ENCODE measurements at places on chromosomes 11 and 22.

- no peak for DNase-seq
These were observed 15.4 kb downstream of the CAPN5 start for GRCh38 chr11:77081976-77082836.

- DNase-seq, result no peak
These were observed 23.3 kb downstream of the KCNJ5 start for GRCh38 chr11:128914216-128915148.

DNA sequence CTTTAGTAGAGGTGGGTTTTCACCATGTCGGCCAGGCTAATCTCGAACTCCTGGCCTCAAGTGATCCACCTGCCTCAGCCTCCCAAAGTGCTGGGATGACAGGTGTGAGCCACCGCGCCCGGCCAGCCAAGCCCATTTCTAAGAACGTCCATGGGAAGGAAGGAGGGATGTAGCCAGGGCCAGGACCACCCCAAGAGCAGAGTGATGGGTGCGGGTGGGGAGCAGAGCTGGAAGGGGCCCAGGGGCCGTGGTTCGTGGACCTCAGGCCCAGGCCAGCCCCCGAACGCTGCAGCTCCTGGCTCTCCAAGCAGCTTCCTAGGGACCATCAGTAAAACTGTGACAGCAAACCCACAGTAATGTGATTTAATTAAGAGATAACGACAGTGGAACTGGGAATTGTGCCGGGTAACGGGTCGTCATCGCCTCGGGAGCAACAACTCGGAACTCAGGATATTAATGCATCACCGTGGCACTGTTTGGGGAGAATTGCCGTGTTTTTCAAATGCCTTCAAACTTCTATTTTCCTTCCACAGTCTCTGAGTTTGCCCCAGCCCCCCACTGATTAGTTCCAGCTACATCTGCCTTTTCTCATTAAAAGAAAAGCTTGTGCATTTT is 74.3 kb downstream of the BRD1 start:
- DNase-seq, result no peak

- DNase-seq, result no peak
These were observed 207.1 kb downstream of the CTTN start for GRCh38 chr11:70605468-70605815.

DNA sequence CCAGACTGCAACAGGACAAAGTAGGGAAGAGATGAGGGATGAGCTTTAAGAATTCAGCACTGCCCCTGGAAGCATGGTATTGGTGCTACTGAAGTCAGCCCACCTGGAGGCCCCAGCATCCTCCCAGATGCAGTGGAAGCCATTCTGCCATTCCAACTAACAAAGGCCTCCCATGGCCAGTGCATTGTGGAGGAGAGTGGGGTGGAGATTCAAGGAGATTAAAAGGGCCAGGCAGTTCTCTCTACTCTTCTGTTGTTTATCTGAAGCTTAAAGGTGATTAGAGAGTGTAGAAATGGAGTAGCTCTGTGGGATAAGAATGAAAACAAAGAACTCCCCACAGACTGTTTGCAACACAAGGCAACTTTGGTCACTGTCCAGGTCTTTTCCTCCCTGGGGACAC is 24.1 kb upstream of the TSKU start:
- no peak for DNase-seq

- no peak for DNase-seq
These were observed 853.6 kb downstream of the KCNA4 start for GRCh38 chr11:29163231-29163630.

DNA sequence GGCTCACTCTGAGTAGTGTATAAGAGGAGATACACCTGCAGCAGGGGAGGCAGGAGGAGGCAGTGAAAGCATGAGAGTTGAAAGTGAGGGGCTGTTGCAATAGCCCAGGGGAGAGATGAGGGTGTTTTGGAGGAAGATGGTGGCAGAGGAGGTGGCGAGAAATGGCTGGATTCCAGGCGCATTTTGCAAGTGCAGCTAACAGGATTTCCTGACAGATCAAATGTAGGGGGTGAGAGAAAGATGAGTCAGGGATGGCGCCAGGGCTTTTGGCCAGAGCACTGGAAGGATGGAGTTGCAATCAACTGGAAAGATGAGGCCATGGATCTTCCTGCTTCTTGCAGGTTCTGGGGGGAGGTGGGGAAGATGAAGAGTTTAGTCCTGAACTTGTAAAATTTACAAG is 16.8 kb upstream of the TSPAN18 start:
- DNase-seq, result no peak

DNA sequence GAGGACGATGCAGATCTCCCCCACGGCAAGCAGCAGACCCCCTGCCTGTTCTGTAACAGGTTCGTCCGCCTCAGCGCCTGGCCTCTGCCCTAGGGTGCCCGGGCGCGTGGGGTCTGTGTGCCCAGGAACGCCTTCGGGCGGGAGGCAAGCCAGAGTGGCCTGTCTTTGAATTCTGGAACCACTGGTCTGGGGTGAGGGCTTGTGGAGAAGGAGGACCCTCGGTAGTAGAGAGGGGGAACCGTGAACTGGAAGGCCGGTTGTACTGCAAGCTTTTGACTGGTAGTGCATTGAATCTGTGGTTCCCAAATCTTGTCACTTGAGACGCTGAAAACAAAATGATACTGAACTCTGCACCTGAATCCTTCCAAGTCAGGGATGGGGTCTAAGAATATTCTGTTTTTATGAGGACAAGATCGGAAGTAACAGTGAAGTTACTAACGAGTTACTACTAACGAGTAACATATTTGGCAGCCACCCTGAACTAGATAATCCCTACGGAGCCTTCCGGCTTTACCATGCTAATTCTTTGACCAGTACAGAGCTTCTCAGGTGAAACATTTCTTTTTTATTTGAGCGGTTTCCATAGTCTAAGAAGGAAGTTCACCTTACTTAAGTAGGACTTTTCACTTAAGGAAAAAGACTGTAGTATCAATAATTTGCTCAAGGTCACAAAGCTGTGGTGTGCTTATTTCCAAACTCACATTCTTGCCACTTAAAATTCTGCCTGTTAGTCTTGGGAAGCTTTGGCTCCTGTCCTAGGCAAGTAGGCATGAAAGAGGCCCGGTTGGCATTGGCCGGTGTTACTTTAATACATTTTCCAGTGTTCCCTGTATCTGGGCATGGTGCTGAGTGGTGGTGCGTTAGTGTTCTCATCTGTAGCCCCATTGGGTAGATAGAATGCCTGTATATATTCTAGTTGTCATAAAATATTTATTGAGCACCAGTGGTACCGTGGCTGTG is 860 bp downstream of the PRMT3 start:
- no peak for DNase-seq

GRCh38 chr11:113655771-113656170 is 50.3 kb downstream of the TMPRSS5 start:
- no peak for DNase-seq
